ENCODE measurements at places on chromosomes 1 and 21.

DNA sequence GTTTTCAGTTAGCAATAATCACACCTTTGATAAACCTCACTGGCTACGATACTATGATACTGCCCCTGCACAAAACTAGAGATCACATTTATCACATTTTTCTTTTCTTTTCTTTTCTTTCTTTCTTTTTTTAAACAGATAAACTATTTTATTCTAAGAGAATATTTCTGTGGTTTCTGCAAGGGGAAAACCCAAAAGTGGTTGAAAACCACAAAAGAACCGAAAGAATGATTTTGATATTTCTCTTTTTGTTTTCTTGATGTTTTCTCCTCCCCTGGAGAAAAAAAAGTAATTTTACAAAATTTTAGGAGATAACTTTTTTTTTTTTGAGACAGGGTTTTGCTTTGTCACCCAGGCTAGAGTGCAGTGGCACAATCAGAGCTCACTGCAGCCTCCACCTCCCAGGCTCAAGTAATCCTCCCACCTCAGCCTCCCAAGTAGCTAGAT lies 18.4 kb upstream of the FRRS1 start:
- no peak for DNase-seq

GRCh38 chr21:35342440-35342839 lies 293.3 kb upstream of the RUNX1 start:
- peak; percentile 33 for DNase-seq

DNA sequence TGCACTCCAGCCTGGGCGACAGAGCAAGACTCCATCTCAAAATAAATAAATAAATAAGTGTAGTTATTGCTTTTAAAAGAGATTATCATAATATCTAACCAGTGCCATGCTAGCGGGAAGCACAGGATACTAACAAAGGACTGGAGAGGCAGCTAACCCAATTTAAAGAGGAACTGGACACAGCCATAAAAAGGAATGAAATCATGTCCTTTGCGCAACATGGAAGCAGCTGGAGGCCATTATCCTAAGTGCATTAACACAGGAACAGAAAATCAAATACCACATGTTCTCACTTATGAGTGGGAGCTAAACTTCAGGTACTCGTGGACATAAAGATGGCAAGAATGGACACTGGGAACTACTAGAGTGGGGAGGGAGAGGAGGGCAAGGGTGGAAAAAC lies 54.9 kb downstream of the TM2D1 start:
- no peak for DNase-seq

DNA sequence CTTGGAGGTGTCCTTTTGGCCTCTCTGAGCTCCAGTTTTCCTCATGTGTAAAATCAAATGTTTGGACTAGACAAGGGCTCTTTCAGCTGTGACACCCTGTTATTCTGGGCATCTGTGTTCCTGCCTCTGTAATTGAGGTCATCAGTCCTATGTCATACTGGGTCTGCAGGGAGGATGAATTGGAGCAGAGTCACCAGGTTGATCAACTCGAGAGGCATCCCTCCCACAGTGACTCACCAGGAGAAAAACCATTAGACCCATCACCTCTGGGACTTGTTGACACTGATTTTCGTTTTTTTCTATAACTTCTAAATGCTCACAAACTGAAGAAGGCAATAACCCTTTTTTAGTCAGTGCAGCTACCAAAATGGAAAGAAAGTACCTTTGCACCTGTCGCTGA lies 82.2 kb downstream of the ST6GALNAC5 start:
- DNase-seq, result no peak

DNA sequence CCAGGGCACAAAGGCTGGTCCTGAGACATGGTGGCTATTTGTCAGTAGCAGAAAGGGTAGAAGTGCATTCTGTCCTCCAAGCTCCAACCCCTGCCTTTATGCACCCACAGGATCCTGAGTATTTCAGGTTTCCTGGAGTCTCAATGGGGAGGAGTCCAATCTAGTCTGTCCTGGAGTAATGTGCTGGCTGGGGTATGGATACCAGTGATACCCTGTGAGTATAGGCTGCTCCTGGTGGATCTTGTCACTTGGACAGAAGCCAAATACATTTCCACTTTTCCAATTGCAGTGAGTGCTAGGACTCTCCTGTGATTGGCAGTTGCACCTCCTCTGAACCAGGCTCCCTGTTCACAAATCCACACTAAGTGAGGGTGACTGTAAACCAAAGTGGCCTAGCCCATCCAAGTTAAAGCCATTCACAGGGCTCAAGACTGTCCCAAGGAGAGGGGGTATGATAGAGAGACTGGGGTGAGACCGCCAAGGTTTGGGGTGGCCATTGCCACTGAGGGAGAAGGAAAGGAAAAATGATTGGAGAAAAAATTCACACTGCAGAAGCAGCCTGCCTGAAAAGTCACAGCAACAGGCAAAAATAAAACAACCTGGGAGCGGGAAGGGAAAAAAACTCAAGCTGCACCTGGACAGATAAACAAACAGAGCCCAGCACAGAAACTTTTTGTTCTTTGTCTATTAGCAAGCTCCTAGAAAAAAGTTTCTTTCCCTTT lies 163.4 kb upstream of the ETV3 start:
- no peak for DNase-seq

DNA sequence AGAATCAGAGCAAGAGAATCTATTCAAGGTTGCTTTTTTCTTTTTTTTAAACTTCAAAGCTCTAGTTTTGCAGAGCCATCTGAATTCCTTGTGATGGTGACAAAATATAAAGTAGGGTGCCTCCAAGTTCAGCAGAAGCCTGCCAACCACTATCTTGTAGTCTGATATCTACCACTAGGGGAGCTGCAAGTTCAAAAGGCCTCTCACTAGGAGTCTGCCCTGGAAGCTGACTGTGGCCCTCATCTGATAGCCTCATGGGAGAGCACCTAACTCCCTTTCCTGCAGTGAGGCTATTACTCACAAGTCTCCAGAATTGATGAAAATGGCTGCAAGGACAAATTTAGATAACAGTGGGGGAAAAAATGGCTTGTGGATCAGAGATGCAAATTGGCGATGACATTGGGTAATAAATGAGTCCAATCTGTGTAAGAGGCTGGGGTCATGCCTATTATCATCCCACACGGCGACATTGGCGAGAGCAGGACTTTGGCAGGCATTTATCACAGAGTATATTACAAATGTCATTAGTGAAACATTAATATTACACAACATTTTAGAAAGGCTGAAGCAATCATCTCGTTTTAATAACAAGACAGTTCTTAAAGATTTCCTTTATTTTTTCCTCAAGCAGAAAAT lies 10.7 kb upstream of the ZP4 start:
- no peak for DNase-seq

DNA sequence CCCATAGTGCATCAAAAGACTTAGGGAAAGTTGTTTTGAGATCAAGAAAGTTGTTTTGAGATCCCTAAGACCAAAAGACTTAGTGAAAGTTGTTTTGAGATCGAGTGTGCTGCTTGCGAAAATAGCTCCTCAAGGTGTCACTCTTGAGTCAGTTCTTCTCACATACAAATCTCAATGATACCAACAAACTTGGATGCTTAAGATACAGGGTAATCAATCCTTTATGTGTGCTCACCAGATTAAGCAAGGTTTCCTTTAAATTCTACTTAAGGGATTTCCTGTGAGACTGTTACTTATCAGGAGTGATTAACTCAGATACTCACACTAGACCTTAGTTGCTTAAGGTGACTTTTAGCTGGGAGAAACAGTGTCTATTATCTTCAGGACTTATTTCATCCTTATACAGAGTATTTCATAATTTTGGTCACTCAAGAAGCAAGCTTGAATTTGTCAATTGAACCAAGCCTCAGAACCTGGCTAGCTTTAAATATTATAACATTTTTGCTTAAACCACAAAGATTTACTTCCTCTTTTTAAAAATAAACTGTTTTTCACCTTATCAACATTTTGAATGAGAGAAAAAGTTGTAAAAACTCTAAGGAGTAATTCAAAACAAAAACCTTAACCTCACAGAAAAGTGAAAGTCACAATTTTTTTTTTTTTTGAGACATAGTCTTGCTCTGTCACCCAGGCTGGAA lies 8.0 kb upstream of the RLF start:
- DNase-seq, result no peak

GRCh38 chr1:63799820-63800219 lies 26.0 kb downstream of the ROR1 start:
- no peak for DNase-seq

DNA sequence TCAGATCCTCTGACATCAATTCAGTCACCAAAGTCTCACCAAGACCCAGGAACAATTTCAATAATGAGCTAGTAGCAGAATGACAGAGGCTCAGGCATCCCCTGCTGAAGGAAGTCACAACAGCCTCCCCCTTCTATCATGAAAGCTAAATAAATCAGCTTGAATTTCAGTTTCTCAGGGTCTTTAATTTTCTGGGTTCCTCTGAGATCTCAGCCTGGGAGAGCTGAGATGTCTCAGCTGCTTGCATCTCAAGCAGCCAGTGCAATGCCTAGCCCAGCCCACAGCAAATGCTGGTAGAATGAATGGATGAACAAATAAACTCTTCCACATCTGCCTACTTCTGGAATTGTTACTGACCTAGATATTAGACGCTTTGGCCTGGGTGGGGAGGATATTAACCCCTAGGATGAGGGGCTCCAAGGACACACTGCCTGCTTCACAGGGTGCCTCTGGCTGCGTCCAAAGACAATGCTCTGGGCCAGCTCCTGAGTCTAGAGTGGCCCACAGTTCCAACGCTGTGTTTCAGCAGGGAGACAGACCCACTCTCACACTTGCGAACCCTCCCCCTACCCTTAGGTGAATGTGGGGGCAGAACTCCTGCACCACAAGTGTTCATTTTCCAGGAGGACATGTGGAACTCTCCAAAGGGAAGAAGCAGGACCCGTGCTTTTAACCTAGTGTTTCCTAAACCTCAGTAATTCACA lies 11.2 kb upstream of the LORICRIN start:
- no peak for DNase-seq

DNA sequence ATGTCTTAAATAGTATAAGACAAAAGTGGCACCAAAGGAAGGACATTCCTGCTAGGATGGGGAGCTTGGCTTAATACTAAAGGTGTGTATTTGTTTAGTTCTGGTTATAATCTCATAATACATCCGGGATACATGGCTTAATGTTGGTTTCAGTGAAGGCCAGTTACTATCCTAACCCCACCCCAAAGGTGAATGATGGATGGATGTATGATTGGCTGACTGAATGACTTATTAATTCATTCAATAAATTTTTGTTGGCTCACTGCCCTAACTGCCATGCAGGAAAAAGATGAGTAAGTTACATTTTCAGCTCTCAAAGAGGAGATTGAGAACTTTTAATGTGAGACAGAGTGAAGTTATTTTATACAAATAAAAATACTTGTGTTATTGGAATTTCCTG lies 52.2 kb downstream of the PHACTR4 start:
- DNase-seq, result no peak

GRCh38 chr1:246753670-246754535 lies 29.7 kb downstream of the SCCPDH start:
- peak; percentile 65 for DNase-seq

- peak; percentile 24 for DNase-seq
Observed at GRCh38 chr1:15885701-15886610, 38.4 kb downstream of the SPEN start.

DNA sequence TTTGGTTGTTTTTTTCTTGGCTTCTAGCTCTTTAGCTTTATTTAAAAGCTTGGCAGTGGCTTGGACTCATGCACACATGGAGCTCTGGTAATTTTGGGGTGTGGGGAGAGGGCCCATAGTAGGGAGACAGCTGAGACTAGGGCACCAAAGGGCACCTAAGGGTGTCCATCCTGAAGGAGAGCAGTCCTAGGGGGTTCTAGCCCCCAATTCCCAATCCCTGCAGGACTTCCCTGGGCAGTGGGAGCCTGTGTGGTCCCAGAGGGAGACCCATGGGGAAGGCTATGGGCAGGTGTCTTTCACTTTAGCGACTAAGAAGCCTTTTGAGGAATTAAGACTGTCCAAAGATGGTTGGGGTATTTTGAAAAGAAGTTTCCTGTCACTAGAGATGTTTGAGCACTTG lies 6.9 kb downstream of the CYP4B1 start:
- DNase-seq, result no peak
